Forelimb muscle (tissue), 1 donor: ENCODE measurements at places on chromosomes 2 and 18.

- no peak for DNase-seq
These were observed 60.4 kb downstream of the FAM161A start for GRCh38 chr2:61793389-61793836.

DNA sequence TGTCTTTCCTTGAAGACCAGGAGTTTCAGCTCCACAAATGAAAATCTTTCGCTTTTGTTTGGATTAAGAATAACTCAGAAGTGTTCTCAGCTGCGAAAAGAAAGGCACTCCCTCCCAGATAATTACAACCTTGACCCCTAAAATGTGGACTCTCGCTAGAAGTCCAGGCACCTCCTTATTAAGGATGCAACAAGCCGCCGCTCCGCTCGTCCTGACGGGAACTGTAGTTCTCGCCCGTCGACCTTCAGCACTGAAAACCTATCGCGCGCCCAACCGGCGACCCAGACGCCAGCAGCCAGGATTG, 559 bp downstream of the IMMT start:
- no peak for DNase-seq

GRCh38 chr2:207385903-207386302, 143.9 kb upstream of the CREB1 start:
- no peak for DNase-seq

DNA sequence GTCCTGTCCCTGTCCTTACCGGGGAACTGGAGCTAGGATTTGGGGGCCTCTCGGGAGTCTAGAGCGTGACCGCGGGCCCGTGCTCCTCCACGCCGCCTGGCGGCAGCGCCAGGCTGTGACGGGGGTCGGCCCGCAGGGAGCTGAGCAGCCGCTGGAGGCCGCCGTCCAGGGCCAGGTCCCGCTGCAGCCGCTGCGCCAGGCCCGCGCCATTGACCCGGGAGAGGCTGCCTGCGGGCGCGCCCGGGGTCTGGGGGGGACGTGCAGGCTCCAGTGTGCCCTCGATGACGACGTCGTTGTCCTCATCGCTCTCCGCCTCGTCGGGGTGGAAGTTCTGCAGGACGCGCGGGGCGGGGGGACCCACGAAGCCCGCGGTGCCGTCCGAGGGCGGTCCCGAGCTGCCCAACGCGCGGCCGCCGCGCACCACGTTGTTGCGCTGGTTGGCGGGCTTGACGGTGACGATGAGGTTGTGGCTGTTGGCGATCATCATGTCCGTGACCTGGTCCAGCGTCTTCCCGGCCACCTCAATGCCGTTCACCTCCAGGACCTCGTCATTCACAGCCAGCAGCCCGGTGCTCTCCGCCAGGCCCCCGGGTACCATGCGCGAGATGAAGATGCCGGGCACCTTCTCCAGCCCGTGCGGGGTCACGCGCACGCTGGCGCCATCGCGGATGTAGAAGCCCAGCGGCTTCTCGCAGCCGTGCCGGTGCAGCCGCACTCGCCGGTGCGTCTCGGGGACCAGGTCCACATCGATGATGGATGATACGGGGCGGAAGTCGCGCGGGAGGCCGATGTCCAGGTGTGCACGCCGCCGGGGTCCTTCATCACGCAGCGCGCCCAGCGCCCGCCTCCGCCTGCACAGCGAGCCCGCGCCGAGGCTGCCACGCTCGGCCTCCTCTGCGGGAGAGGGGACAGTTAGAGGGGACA, 50.9 kb downstream of the ADNP2 start:
- no peak for DNase-seq

- no peak for DNase-seq
These were observed 80.4 kb downstream of the CELF4 start for GRCh38 chr18:37484983-37485834.

DNA sequence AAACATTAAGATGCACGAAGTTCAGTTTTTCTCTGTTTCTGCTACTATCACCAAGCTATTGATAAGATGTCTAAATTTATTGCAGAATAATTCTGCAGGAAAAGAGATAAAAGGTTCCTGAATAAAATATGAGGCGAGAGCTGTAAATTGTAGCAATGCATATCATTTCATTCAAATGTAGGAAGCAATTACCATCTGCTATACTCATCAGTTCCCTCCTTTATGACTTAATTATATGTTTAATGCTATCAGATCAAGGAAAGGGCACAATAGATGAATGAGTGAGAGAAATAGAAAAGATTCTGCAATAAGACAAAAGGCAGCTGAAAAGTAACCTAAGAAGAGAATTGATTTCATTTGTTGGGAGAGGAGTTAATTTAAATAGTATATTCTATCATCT, 108.2 kb upstream of the GALNT5 start:
- no peak for DNase-seq

- no peak for DNase-seq
These were observed 20.2 kb upstream of the ADAM23 start for GRCh38 chr2:206423147-206423546.

- DNase-seq, result no peak
These were observed 119.7 kb upstream of the EML6 start for GRCh38 chr2:54603796-54604195.

GRCh38 chr2:20566331-20566730, 84.6 kb downstream of the HS1BP3 start:
- no peak for DNase-seq

DNA sequence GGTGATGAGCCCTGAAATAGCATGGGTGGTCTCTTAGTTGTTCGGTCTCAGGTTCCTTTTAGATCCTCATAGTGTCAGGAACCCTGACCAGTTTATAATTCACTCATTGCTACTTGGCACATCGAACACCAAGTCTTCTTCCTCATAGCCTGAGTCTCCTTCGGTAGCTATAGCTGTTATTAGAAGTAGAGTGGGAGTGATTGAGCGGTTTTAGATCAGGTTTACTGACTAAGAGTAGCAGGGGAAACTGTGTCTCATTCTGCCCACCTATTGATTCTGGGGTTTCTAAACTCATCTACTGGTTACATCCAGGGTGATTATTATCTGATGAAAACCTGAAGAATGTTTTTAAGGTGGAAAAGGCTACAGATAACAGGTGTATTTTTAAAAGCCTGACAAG, 114.6 kb downstream of the SETBP1 start:
- DNase-seq, result no peak

DNA sequence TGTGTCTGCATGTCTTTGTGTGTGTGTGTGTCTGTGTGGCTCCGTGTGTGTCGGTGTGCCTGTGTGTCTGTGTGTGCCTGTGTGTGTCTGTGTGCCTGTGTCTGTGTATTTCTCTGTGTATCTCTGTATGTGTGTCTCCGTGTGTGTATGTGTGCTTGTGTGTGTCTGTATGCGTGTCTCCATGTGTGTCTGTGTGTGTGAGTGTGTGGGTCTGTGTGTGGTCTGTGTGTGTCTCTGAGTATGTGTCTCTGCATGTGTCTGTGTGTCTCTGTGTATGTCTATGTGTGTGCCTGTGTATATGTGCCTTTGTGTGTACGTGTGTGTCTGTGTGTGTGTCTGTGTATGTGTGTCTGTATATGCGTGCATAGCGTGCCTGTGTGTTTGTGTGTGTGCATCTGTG, 45.2 kb downstream of the MYCN start:
- DNase-seq, result no peak

DNA sequence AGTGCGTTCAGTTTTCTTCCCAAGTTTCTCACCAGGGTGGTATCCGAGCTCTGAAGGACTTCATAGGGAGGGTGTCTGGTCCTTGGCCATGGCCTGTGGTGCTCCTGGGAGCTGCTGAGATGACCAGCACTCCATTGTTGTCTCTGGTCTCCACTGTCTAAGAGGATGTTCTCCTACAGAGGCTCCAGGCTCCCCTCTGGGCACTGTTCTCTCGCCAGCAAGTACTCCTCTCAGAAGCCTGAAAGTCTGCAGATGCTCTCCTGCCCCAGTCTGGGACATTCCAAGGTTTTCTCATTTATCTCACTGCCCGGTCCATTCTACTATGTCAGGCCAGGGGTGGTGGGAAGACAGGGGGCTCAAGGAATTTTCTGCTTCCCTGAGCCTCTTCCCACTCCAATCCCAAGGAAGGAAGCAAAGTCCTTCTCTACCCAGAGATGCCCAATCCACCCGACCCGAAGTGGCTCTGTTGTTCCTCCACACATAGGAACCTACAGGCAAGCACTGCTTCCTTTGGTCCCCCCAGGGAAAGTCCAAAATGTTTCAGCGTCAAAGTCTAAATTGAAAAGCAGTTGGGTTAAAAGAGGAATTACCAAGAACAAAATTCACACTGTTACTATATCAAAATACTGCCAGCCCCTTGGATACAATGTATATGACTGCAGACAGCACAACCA, 110.5 kb downstream of the GYPC start:
- no peak for DNase-seq

GRCh38 chr2:162520959-162521358, 177.0 kb downstream of the GCA start:
- no peak for DNase-seq

GRCh38 chr2:83238111-83238510, 1221.0 kb downstream of the SUCLG1 start:
- DNase-seq, result no peak

DNA sequence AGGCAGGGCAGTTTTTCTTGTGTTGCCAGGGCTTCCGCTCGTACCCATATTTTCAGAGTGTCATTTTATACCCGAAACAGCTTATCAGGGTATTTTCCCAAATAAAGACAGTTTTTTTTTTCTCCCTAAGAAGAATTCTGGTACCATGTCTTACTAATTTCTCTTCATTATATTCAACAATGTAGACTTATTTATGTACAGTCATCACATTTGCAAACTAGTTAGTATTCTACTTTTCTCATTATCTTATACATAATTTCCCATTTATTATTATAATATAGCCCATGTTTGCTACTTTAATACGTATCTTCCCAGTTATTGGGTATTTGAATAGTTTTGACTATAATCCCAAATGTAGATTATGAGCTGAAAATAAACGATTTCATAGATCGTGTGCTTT, 36.5 kb upstream of the PAIP2B start:
- no peak for DNase-seq

GRCh38 chr2:60489289-60489688, 64.2 kb downstream of the BCL11A start:
- DNase-seq, result no peak

GRCh38 chr2:128317181-128317898, 1.3 kb downstream of the HS6ST1 start:
- DNase-seq, result no peak

DNA sequence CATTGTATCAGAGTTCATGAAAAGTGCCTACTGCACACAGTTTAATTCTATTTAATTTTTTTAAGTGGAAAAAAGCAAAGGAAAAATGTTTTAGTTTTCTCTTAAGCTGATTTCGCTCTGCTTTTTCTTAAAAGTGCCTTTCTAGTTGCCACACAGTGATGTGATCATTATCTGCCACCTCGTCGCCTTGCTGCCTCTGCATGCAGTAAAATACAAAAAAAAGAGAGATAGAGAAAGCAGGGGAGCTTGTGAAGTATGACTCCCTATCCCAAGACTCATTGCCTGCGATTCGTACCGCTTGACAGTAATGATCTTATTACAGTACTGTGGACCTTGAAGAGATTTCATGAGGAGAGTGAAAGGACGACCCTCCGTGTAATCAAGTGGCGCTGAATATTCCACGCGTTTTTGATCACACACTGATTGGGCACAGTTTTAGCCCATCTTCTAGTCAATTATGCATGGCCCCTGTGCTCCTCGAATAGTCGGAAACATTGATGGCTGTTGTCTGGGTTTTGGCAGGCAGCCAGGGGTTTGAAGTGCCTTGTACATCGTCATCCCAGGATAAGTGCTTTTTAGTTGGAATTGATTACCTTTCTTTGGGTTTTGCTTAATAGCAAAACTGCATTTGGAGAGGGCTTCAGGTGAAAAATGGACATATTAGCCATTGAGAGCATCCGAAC, 188.3 kb downstream of the GBX2 start:
- DNase-seq, result no peak

DNA sequence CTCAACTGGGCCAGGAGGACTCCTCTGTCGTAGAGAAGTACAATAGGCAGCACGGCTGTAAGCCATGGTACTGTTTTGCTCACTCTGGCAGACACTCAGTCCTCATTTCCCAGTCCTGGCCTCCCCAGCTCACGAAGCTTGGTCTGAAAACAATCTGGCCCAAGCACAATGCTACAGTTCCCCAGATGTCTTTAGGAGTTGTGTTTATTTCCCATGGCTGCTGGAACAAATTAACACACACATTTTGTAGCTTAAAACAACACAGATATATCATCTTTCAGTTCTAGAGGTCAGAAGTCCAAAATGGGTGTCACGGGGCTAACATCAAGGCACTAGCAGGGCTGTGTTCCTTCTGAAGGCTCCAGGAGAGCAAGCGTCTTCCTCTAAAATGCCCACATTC, 13.0 kb downstream of the FABP1 start:
- peak; percentile 70 for DNase-seq

- DNase-seq, result no peak
These were observed 57.1 kb upstream of the ITGB6 start for GRCh38 chr2:160257041-160257742.

DNA sequence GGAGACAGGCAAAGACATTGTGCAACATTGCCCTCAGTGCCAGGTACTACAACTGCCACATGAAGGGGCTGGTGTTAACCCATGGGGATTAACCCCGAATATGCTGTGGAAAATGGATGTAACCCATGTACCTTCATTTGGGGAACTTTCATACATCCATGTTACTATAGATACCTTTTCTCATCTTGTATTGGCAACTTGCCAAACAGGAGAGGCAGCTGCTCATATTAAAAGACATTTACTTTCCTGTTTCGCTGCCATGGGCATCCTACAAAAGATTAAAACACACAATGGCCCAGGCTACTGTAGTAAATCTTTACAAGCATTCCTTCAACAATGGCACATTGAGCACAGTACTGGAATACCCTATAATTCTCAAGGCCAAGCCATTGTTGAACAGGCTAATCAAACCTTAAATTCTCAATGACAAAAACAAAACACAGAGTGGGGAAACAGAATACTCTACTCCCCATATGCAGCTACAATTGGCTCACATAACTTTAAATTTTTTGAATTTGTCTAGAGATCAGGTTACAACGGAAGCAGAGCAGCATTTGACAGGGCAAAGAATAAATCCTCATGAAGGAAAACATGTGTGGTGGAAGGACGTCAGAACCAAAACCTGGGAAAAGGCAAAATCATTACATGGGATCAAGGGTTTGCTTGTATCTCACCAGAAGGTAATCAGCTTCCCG, 1723.5 kb upstream of the LRRTM1 start:
- no peak for DNase-seq

DNA sequence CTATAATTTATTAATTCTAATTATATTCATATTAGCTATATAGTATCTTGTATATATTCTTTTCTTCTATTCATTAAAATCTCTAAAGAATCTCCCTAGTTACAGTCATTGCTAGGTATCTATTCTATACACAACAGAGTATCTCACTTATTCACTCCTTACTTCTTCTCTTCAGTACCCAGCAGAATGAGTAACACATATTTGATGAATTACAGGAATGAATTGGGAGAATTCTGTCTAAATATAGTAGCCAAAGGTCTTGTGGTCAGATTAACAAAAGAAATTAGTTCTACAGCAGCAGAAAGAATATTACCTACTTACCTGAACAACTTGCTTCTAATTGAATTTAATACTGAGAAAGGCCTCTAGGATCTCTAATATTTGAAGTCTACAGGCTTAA, 758.0 kb upstream of the ZEB2 start:
- DNase-seq, result no peak

DNA sequence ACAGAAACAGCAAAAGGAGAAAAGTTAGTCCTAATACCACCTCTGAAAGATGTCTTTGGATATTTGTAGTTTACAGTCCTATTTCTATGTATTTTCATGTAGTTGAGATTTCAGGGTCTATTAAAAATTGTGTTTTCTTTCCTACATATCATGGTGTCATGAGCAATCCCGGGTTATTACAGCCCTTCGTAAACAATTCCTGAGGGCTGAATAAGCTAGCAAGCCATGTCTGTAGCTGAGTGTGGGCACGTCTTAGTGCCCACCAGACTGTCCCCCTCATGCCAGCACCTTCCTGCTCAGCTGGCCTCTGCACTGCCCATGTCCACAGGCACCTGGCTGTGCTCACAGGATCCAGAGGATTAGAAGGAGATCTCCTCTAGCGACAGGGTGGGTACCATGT, 60.6 kb downstream of the CTIF start:
- DNase-seq, result no peak
